ENCODE measurements at places on chromosomes 5 and 9. TPM values are rescaled to one million over a fixed set of nuclear protein-coding genes. Genes with fewer than 3 reads are reported as not detected.

DNA sequence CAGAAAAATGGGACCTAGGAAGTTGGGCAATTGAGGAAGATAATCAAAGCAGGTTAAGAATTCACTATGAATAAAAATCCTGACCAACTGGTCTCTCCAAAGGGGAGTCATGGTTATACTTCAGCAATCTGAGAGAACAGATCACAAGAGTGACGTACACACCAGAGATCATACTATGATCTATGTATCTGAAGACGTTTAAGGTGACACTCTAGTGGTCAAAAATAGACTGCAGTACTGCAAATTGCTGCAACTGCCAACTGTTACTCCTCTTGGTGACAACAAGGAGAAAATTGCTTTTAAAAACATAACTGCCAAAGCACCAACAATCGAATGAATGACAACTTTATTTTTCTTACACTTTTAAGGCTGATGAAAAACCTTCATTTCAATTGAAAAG is 4.9 kb downstream of the AK6 start:
- no peak for DNase-seq
- peak overlapping the region; percentile 83 for H3K27ac ChIP-seq
- H3K4me3 ChIP-seq = no peak overlapping the region

- no peaks in the 10 kb centered on the region for H3K27me3 ChIP-seq
- no peak overlapping the region for H3K4me3 ChIP-seq
- H3K27ac ChIP-seq = no peak overlapping the region
- DNase-seq = no peak
- no peaks in the 10 kb centered on the region for H3K36me3 ChIP-seq
These were observed 202.1 kb upstream of the SLC30A5 start for GRCh38 chr5:68891718-68892117.

DNA sequence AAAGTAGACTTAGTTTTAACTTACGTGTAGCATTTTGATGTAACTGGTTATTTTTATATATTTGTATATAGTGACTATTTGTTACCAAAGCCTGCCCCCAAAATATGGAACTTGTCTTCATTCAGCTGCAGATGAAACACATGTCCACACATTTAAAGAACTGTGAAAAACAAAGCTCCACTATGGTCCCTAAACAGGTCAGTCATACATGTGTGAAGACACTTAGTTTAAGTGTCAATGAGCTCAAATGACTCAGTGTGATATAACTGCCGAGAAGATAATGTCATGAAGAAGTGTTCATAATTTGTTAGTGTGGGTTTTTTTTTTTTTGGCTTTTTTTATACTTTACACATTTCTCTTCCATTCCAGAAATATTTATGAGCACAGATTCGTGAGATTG is 28.2 kb downstream of the HAVCR1 start:
- no peaks in the 10 kb centered on the region for H3K36me3 ChIP-seq
- H3K27ac ChIP-seq = no peak overlapping the region
- H3K27me3 ChIP-seq = no peaks in the 10 kb centered on the region
- no peak overlapping the region for H3K4me3 ChIP-seq
- no peaks in the 10 kb centered on the region for H3K4me1 ChIP-seq

DNA sequence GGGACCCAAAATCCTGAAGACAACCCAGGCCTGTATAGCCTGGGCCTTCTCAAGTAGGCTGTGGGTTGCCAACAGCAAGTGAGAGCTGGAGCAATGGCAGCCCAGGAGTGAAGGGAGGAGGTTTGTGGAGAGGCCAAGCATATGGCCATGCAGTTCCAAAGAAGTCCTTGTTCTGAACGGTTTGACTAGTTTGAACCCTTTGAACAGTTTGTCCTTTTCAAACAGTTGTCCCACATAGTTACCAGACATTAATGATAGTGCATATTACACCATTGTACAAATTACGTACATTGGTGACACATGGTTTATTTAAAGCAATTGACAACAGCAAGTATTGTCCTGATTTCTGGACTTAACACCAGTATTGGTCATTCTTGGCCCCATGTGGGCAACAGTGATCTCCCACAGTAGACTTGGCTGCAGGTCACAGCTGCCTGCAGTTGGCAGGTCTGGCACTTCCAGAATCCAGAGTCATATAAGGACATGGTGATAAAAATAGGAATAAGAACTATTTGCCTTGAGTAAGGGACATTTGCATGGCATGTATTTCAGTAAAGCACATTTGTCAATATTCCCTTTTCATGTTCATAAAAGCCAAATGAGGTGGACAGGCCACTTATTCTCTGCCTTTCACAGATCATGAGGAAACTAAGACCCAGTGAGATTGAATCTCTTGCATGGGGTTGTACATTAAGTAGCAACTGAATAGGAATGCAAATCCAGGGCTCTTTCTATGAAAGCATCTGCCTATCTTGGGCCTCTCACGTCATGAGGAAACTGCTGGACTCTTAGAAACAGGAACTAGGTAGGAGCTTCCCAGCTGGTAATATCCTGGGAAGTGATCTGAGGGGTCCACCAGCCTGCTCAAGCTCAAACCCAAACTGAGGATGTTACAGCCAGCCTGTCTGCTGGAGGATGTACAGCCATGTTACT is 30.3 kb downstream of the SLC25A48 start:
- peaks cover 4% of the 10 kb centered on the region for H3K4me1 ChIP-seq
- no peak overlapping the region for H3K4me3 ChIP-seq
- DNase-seq = no peak
- peaks cover 4% of the 10 kb centered on the region for H3K36me3 ChIP-seq

DNA sequence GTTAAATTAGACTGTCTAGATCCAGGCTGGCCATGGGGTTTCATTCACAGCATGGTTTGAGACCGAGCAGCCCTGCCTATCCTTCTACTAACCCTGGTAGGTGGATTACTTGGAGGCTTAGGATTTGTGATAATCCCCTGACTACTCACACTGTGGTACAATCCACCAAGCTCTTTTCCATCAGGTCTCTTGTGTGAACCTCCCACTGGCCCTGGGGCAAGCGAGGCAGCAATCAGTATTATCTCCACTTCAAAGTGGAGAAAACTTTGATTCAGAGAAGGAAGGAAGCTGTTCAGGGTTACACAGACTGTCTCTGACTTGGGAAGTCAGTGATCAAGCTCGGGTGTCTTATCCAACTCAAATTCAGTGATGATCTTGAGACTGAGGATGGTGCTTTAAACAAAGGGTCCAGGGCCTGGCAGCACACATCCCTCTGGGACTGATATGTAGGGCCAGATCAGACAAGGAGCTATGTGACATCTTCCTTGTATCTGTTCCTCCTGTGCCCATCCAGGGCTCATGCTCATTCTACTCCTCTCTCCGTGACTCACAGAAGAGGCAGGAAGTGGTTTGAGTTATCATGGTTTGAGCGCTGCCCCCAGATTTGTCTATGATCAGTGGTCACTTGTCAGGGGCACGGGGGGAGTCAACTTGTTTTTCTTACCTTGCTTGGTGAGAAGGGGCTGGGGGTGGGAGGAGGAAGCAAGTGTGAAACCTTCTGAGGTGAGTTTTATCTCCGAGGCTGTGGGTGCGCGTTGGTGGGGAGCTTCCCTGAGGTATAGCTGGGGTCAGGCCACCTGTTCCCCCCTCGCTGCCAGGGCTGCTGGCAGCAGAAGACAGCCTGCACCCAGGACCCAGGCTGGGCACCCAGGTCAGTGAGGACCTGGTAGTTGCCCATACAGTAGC is 48.6 kb downstream of the RGS3 start:
- H3K4me3 ChIP-seq = peak overlapping the region; percentile 73
- H3K27ac ChIP-seq = peak overlapping the region; percentile 93
- peaks cover 47% of the 10 kb centered on the region for H3K4me1 ChIP-seq
- no peaks in the 10 kb centered on the region for H3K36me3 ChIP-seq

GRCh38 chr5:68375540-68375939 is 160.0 kb downstream of the PIK3R1 start:
- peaks cover 4% of the 10 kb centered on the region for H3K36me3 ChIP-seq
- peaks cover 25% of the 10 kb centered on the region for H3K4me1 ChIP-seq
- no peak overlapping the region for H3K27ac ChIP-seq
- H3K4me3 ChIP-seq = no peak overlapping the region

GRCh38 chr9:32703635-32704034 is 68.2 kb upstream of the TAF1L start:
- no peak overlapping the region for H3K4me3 ChIP-seq
- peaks cover 30% of the 10 kb centered on the region for H3K27me3 ChIP-seq
- no peak overlapping the region for H3K27ac ChIP-seq
- H3K36me3 ChIP-seq = no peaks in the 10 kb centered on the region
- no peaks in the 10 kb centered on the region for H3K4me1 ChIP-seq

DNA sequence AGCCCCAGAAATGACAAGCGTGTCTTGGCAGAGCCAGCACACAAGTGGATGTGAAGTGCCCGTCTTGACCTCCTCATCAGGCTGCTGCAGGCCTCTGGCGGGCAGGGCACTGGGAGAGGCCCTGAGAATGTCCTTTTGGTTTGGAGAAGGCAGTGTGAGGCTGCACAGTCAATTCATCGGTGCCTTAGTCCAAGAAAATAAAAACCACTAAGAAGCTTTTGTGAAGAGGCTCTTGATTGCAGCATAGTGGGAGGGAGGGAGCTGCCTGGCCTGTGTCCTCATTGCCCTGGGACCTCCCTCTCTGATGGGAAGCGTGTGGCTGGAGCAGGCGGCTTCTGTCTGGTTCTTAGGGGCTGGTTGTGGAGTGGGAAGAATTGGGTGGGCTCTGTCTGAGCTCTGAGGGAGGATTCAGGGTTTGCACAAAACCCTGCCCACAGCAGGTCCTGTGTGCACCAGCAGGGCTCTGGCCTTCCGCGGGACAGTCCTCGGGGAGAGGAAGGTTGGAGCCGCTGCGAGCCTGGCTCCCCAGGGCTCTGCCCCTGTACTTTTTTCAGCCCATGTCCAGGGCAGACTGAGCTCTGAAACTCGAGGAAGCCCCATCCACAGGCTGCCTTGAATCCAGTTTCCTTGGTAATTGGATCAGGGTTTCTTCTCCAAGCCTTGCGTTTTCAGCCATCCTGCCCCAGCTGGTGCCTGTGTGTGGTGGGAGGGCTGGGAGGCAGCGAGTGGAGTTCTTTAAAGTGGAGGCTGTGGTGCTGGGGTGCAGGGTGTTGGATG is 1.1 kb downstream of the HRCT1 start:
- H3K27me3 ChIP-seq = no peaks in the 10 kb centered on the region
- peak overlapping the region; percentile 31 for H3K4me3 ChIP-seq
- H3K36me3 ChIP-seq = no peaks in the 10 kb centered on the region
- DNase-seq = no peak
- H3K4me1 ChIP-seq = peaks cover 50% of the 10 kb centered on the region
- peak overlapping the region; percentile 96 for H3K27ac ChIP-seq

GRCh38 chr9:112361601-112362000 is 18.3 kb upstream of the HSDL2 start:
- H3K4me1 ChIP-seq = no peaks in the 10 kb centered on the region
- H3K4me3 ChIP-seq = no peak overlapping the region
- H3K27me3 ChIP-seq = no peaks in the 10 kb centered on the region

GRCh38 chr5:109161914-109162683 is 247.7 kb downstream of the PJA2 start:
- H3K27ac ChIP-seq = no peak overlapping the region
- no peaks in the 10 kb centered on the region for H3K27me3 ChIP-seq
- H3K4me3 ChIP-seq = no peak overlapping the region
- DNase-seq = no peak

DNA sequence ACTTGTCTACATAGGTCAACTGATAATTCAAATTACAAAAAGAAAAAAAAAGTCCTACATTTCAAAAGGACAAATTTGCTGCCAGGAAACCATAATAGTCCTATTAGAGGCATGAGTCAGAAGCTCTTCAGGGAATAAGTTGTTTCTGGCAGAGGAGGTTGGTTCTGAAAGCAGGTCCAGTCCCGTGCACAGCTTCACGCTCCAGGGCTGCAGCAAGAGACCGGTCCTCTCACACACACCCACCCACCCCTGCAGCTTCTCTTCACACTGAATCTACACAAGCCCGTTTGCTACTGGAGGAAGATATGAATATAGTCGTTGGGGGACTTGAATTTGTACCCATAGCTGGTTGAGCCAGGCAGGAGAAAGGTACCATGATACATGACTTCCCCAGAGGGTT is 36.9 kb upstream of the SLC1A3 start:
- no peak overlapping the region for H3K27ac ChIP-seq
- no peaks in the 10 kb centered on the region for H3K4me1 ChIP-seq
- no peak for DNase-seq
- no peaks in the 10 kb centered on the region for H3K27me3 ChIP-seq
- H3K36me3 ChIP-seq = no peaks in the 10 kb centered on the region

DNA sequence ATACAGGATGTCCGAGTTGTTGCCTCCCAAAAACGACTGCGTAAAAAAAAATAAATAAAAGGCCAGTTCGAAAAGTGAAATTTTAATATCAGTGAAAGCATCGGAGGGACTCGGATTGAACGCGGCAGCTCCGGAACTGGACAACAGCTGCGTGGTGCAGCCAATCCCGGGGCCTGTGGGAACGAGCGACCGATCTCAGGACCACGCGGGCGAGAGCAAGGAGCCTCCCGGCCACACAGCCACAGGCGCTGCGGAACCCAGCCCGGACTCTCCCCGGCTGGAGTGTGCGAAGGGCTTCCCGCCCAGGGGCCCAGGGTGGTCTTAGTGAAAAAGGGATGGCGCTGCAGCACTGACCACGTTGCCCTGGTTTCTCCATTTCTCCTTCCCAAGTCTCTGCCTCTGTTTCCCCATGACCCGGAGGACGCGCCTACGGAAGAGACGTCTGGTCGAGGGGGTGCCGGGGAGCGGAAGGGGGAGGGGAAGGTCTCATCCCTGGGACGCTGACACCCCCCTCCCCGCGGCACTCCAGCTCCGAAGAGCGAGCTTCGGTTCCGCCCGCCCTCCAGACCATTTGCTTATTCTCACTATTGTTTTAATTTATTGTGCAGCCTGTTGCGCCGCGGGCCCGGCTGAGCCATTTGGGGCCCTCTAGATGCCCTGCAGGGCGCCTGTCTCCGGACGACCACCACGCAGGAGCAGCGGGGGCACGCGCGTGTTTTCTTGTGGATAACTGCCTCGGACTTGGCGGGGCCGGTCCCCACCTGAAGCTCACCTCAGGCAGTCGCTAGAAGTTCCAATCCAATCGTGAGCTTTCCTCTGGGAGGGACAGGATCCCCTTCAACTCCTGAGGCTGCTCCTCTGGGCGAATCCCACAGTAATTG is 303.0 kb downstream of the PARP8 start:
- peak overlapping the region; percentile 78 for H3K4me3 ChIP-seq
- no peak for DNase-seq
- H3K27ac ChIP-seq = no peak overlapping the region
- H3K36me3 ChIP-seq = peaks cover 10% of the 10 kb centered on the region

DNA sequence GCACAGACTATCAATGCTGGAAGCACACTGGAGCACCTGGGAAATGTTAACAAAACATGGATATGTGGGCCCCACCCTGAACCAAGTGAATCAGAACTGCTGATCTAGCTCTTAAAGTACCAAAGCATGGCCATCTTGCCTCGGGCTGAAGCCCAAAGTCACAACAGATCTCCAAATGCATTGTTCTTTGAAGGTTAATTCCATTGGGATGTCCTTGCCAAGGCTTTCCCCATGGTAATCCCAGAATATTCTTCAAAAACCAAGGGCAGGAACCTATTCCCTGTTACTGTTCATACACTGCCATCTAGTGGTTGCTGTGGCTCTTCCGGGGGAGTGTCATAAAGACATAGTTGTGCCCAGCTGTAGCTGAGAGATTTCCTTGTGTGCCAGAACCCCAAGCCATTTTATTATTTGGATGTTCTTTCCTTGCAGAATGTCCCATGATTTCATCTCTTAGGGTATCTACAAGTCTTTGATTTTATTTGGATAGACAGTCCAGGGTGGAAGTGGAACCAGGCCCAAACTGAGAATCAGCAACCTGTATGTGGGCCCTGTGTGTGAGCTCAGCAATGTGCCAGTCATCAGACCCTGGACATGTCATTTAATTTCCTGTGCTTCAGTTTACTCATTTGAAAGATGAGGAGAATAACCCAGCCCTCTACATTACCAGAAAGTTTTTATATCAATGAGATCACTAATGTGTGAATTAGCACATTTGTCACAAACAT is 290.0 kb downstream of the ACTL7B start:
- no peak for DNase-seq
- no peak overlapping the region for H3K4me3 ChIP-seq
- no peak overlapping the region for H3K27ac ChIP-seq
- peaks cover 18% of the 10 kb centered on the region for H3K27me3 ChIP-seq
- H3K36me3 ChIP-seq = no peaks in the 10 kb centered on the region

Gene TAF11L5
- not detected for total RNA-seq

Gene ODF2
- 26.2 TPM for total RNA-seq

Gene SHB
- total RNA-seq = 1.5 TPM

Gene SOHLH1
- not detected for total RNA-seq
